ENCODE measurements at places on chromosomes 12 and 14. TPM values are rescaled to one million over a fixed set of nuclear protein-coding genes. Genes with fewer than 3 reads are reported as not detected.

MOAP1 gene
- 9.9 TPM for total RNA-seq

DNA sequence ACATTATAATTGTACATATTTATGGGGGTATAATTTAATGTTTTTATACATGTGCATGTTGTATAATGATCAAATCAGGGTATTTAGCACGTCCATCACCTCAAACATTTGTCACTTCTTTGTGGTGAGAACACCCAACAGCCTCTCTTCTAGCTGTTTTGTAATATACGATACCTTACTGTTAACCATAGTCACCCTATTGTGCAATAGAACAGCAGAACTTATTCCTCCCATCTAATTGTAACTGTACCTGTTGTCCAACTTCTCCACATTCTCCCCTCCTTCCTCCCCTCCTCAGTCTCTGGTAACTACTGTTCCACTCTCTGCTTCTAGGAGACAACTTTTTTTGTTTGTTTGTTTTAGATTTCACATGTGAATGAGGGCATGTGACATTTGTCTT is 197.0 kb upstream of the PKP2 start:
- DNase-seq: no peak

ACOT4 gene
- 0.54 TPM for total RNA-seq

DNA sequence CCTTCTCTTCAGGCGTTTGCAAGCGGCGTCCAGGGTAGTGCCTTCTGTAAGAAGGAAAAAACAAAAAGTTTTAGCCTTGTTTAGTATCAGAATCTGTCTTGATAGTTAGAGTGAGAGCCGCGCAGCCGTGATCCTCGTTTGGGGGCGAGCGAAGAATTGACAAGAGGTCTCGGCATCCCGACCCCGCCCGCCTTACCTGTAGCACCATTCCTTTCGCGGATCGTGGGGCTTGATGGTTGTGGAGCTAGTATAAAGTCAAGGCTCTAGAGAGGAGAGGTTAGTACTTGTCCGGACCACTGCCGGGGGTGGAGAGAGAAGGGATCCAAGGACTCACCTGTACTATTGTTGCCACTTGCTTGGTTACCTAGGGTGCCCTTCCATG is 494 bp downstream of the TMTC3 start:
- DNase-seq: no peak

CCDC196 gene
- total RNA-seq: not detected

Measured in IMR-90 (cell line).